ENCODE measurements at places on chromosomes 12 and 14. TPM values are rescaled to one million over a fixed set of nuclear protein-coding genes. Genes with fewer than 3 reads are reported as not detected.

DNA sequence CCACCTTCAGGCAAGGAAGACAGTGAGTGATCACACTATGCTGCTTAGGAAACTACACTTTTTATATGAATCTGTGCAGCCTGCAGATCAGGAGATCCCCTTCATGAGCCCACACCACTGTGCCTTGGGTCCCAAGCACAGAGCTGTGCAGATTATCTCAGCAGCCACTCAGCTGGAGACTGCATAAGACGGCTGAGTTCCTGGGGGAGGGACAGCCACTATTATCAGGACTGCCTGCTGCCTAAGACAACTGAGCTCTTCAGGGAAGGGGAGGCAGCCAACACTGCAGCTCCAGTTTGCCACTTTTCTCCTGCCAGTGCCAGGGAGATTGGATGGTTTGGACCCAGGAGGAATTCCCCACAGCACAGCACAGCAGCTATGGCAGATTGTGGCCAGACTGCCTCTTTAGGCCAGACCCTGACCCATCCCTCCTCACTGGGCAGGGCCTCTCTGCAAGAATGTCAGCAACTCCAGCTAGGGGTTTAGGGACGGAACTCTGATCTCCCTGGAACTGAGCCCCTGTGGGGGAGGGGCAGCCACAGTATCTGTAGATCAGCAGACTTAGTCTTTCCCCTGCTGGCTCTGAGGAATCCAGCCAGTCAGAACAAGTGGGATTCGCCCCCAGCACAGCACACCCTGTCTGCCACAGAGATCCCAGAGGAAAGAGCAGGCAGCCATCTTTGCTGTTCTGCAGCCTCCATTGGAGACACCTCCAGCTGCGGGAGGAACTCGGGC lies 141.3 kb downstream of the KLHL28 start:
- no peak overlapping the region for H3K27ac ChIP-seq
- no peak overlapping the region for H3K4me3 ChIP-seq
- no peaks in the 10 kb centered on the region for H3K27me3 ChIP-seq
- H3K4me1 ChIP-seq: no peaks in the 10 kb centered on the region
- no peaks in the 10 kb centered on the region for H3K36me3 ChIP-seq

- no peaks in the 10 kb centered on the region for H3K4me1 ChIP-seq
These were observed 31.7 kb downstream of the ATP2B1 start for GRCh38 chr12:89676930-89677329.

DNA sequence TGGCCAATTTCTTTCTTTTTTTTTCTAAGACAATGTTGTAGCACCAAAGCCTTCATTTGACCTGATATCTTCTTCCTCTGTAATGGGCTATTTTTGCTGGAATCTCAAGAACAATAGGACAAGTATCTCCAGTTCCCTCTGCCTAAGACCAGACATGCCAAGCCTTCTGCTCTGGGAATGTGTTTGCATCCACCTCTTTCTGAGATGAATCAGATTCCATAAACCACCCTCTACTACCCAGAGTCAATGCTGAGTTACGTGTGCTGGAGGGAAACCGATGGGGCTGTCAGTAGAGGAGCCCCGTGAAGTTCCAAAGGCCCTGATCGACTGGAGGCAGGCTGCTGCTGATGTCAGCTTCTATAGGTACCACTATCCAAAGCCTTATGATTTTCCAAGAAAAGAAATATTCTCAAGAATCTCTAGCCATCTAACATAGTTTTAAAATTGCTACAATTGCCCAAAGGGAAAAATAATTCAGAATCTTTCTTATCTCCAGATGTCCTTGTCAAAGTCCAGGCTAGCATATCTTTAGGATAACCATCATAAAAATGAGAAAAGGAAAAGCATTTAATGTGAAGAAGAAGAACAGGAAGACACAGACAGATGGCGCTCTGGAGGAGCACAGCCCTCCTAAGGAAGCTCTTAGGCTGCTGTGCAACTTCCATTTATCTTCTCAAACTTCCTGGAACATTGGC lies 101.9 kb downstream of the SLC8A3 start:
- peak; percentile 27 for DNase-seq
- H3K4me3 ChIP-seq: no peak overlapping the region
- no peaks in the 10 kb centered on the region for H3K4me1 ChIP-seq
- H3K27ac ChIP-seq: no peak overlapping the region
- no peaks in the 10 kb centered on the region for H3K27me3 ChIP-seq

DNA sequence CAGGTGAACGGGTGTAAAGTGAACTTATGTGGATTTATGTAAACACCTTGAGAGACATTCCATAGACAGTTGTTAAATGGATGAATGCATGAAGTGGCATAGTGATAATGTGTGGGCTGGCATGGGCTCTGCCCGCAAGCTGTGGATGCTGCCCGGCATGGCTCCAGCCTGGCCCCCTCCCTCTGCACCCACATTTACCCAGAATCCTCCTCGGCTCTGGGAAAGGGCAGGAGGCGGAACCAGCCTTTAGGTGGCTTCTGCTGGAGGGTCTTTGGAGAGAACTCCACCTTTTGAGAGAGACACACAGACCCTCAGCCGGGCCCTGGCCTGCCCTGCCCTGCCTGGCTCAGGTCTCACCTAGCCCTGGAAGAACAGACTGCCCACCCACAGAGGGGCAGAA lies 18.7 kb downstream of the RASAL1 start:
- H3K27ac ChIP-seq: no peak overlapping the region
- no peak overlapping the region for H3K4me3 ChIP-seq
- H3K4me1 ChIP-seq: no peaks in the 10 kb centered on the region

DNA sequence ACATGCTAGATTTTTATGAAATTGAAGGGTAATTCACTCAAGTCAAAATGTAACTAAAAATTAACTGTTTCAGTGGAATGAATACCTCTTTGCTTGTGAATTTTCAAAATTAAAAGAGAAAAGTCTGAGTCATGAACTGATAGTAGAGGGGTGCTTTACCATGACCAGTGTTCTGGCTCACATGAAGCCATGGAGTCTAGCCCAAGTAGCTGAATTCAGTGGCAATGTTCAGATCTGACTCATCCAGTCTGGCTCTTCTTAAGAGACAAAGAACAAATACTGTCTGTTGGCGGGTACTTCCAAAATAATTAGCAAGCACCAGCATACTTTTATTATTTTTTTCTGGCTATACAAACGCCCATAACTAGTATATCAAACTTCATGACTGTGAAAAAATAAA lies 366.3 kb upstream of the GARIN6 start:
- H3K4me1 ChIP-seq: no peaks in the 10 kb centered on the region
- no peak overlapping the region for H3K27ac ChIP-seq
- no peaks in the 10 kb centered on the region for H3K36me3 ChIP-seq
- DNase-seq: peak; percentile 70
- no peaks in the 10 kb centered on the region for H3K27me3 ChIP-seq

- peak; percentile 16 for DNase-seq
- no peaks in the 10 kb centered on the region for H3K36me3 ChIP-seq
- H3K4me3 ChIP-seq: peak overlapping the region; percentile 26
These were observed 678.4 kb downstream of the MED13L start for GRCh38 chr12:115598871-115599811.

- no peak overlapping the region for H3K4me3 ChIP-seq
- no peaks in the 10 kb centered on the region for H3K27me3 ChIP-seq
- peak overlapping the region; percentile 97 for H3K27ac ChIP-seq
- H3K36me3 ChIP-seq: peaks cover 7% of the 10 kb centered on the region
- DNase-seq: peak; percentile 33
These were observed 43.1 kb downstream of the LTBP2 start for GRCh38 chr14:74568911-74569310.

- no peaks in the 10 kb centered on the region for H3K36me3 ChIP-seq
- no peak overlapping the region for H3K4me3 ChIP-seq
- peak; percentile 8 for DNase-seq
- no peaks in the 10 kb centered on the region for H3K4me1 ChIP-seq
- no peaks in the 10 kb centered on the region for H3K27me3 ChIP-seq
- H3K27ac ChIP-seq: no peak overlapping the region
These were observed 158.5 kb downstream of the APAF1 start for GRCh38 chr12:98803468-98804209.

Gene IFI27
- total RNA-seq: 7.9 TPM

DNA sequence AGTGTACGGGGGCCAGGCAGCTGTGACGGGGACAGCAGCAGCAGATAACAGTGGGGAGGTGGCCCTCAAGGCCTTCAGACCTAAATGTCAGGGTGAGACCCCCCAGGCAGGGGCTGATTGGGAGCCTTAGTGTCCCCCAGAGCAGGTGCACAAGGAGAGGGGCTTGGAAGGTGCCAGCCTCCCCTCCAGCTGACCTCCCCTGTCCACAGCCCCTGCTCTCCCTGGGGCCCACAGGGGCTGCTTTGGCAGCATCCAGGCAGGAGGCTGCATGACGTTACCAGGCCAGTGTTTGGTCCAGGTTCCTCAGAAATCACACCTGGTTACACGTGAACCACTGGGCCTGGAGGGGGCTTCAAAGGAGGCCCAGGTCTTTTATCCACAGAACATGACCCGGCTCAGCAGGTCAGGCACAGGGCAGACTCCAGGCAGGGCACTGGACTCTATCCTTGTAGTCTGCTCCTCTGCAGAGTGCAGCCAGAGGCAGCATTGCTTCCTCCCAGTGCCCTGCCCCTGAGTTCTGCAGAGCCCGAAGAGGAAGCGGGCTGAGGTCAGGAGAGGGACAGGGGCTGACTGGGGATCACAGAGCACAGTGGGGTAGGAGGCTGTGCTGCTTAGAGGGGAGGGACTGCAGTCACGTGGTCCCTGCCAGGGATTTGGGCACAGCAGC lies 2.6 kb upstream of the TRMT61A start:
- H3K36me3 ChIP-seq: no peaks in the 10 kb centered on the region
- peaks cover 15% of the 10 kb centered on the region for H3K4me1 ChIP-seq
- no peaks in the 10 kb centered on the region for H3K27me3 ChIP-seq
- no peak for DNase-seq
- no peak overlapping the region for H3K4me3 ChIP-seq
- H3K27ac ChIP-seq: no peak overlapping the region

- H3K4me1 ChIP-seq: peaks cover 23% of the 10 kb centered on the region
- no peaks in the 10 kb centered on the region for H3K27me3 ChIP-seq
- H3K27ac ChIP-seq: peak overlapping the region; percentile 92
- no peaks in the 10 kb centered on the region for H3K36me3 ChIP-seq
- no peak for DNase-seq
- H3K4me3 ChIP-seq: no peak overlapping the region
These were observed 483.5 kb downstream of the ATP23 start for GRCh38 chr12:58424735-58425392.

DNA sequence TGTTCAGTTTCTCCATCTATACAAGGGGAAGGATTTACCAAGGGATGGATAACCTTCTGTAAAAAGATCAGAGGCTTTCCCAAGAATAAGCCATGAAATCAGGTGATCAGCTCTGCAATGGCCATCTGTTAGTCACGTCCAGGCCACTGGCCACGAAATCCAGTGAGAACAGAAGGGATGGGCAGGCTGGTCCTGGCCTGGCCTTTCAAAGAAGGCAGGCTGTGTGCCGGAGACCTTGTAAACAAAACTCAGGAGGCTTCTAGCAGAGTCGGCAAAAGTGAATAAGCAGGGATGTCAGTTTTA lies 68.5 kb downstream of the RNF34 start:
- peak; percentile 11 for DNase-seq
- no peaks in the 10 kb centered on the region for H3K27me3 ChIP-seq
- no peak overlapping the region for H3K27ac ChIP-seq
- peaks cover 2% of the 10 kb centered on the region for H3K4me1 ChIP-seq

Gene ACOT6
- not detected for total RNA-seq

- peaks cover 2% of the 10 kb centered on the region for H3K36me3 ChIP-seq
- H3K27me3 ChIP-seq: no peaks in the 10 kb centered on the region
These were observed 142.1 kb downstream of the TTC7B start for GRCh38 chr14:90674043-90674670.

Gene POTEM
- not detected for total RNA-seq

GRCh38 chr14:77098529-77099353 lies 683 bp downstream of the CIPC start:
- no peaks in the 10 kb centered on the region for H3K36me3 ChIP-seq
- H3K4me1 ChIP-seq: peaks cover 13% of the 10 kb centered on the region
- no peak for DNase-seq

DNA sequence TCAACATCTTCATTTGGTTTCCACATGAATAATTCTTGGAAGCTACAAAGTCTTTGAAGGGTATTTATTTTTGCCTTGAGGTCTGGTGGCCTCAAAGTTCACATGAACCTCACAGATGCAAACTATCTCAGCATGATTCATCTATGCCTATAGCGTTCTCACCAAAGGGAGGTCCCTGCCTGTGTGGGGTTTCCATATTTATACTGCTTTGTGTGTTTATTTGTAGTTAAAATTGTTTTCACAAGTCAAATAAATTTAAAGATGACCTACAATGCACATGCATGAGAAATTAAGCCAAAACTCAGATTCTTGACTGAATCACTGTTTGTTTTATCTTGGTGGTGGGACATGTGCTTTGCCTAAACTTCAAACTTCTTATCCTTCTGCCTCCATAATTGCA lies 176.7 kb downstream of the PPM1H start:
- H3K4me3 ChIP-seq: no peak overlapping the region
- peak; percentile 92 for DNase-seq
- no peaks in the 10 kb centered on the region for H3K36me3 ChIP-seq
- H3K4me1 ChIP-seq: peaks cover 15% of the 10 kb centered on the region
- no peak overlapping the region for H3K27ac ChIP-seq
- no peaks in the 10 kb centered on the region for H3K27me3 ChIP-seq

DNA sequence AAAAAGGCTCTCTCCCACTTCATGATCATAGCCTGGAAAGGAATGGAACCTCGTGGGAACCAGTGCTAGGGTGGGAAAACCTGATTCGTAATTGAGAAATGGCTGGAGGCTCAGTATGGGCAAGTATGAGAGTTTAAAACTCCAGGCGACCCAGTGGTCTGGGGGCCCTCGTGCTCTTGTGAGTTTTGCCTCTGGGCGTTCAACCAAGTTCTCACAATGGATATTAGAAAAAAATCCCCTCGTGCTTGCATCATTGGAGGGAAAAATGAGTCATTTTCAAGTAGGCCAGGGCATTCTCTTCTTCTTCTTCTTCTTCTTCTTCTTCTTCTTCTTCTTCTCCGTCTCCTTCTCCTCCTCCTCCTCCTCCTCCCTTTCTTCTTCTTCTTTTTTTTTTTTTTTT lies 39.0 kb downstream of the GPR68 start:
- no peaks in the 10 kb centered on the region for H3K27me3 ChIP-seq
- H3K36me3 ChIP-seq: peaks cover 8% of the 10 kb centered on the region
- H3K4me1 ChIP-seq: no peaks in the 10 kb centered on the region
- no peak overlapping the region for H3K27ac ChIP-seq
- no peak overlapping the region for H3K4me3 ChIP-seq

DNA sequence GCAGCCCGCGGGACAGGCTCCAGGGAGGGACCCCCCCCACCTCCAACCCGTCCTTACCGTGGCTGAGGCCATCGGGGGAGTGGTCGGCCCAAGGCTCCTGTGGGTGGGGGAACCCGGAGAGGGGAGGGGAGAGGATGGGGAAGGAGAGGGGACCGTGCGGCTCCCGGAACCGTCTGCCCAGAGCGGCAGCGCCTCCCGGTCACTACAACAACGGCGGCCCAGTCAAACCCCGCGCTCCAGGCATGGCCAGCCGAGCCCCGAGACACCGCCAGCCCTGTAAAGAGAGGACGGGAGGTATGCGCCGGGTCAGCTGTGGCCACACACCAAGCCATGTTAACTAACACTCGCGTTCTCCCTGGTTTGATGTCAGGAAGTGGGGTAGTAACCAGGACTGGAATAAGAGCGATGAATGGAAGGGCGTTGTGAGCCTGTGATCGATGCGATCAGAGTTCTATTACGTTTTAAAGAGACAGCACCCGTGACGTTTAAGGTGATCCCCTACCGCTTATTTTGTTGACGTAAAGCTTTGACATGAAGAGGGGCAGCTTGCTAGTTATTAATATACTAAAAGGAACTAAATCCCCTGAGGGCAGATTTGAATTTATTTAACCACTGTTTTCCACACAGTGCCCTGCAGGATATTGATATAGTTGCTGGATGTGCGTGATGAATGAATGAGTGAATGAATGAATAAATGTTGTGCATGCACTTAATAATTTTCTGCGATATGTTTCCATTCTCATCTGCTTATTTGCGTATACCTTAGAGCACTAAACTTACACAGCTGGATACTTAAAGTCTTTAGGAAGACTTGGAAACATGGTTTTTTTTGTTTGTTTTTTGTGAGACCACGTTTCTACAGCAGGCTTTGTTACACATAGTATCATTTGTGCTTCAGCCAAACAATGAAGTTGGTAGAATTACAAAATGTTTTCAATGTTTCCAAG lies at the start of gene POC1B:
TSS of gene POC1B (minus strand) at position 224 of the 947 bp plus-strand sequence. CDS start at position 72, 152 bp downstream.
- peak; percentile 86 for DNase-seq
- peaks cover 12% of the 10 kb centered on the region for H3K4me1 ChIP-seq
- H3K27me3 ChIP-seq: no peaks in the 10 kb centered on the region

All from fibroblast of lung (primary cell).